8988T (cell line): ENCODE measurements at places on chromosomes 2 and 18.

GRCh38 chr2:30372826-30373225 lies 74.2 kb upstream of the LCLAT1 start:
- no peak for DNase-seq

DNA sequence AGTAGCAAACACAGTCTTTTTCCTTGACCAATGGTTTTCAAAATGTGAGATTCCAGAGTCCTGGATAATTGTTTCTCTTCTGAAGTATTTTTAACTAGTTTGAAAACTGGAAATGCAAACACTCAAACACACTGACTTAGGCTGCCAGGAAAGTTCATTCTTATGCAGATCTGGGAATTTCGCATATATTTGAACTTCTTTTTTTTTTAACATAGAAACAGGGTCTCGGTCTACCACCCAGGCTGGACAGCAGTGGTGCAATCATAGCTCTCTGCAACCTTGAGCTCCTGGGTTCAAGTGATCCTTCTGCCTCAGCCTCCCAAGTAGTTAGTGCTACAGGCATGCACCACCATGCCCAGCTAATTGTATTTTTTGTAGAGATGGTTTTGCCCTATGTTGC lies 79.6 kb downstream of the DYM start:
- no peak for DNase-seq

DNA sequence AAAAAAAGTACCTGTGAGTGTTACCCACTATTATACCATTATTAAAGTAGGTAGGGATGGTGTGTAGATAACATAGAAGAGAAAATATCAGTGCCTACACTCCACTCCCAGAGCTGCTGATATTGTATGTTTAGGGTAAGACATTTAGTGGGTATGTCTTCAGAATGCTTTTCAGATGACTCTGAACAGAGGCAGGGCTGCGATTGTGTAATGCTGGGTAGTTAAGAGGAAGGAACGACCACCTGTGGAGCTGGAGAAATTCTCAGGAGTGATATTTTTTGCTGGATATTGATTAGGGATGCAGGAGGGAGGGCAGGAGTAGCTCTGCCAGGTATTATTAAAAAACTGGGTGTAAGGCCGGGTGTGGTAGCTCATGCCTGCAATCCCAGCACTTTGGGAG lies 2.8 kb downstream of the CNOT11 start:
- no peak for DNase-seq

GRCh38 chr2:190344276-190344827 lies 963 bp downstream of the INPP1 start:
- no peak for DNase-seq

- no peak for DNase-seq
Observed at GRCh38 chr18:29271501-29271900, 1094.6 kb upstream of the CDH2 start.

DNA sequence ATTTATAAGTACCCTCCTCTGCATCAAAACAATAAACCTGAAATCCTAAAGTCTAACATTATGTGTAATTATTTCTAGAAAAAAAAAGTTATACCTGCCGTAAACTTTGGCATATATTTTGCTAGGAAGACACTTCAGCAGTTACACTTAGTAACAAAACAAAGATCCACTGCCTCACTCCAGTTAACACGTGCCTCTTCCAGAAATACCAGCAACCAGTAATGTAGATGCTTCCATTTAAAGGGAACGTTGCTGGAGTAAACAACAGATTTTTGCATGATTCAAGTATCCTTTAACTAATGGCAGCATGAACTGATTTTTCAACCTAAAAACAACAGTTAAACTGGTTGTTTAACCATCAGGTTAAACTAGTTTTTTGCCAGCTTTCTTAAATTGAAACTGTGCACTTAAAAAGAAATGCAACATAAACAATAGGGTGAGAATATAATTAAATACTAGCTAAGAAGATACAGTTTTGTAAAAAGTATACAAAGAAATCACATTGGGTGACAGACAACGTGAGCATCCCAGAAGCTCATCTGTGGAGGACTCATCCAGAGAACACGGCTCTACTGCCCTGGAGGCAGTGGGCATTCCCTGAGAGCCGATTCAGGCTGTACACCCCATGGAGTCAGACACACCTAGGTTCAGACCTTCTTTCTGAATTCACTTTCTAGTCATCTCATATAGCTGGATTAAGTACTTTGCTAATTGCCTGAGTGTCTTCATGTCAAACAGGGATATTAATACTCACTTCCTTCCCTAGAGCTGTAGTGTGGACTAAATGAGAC lies 22.3 kb downstream of the MGAT4A start:
- no peak for DNase-seq

DNA sequence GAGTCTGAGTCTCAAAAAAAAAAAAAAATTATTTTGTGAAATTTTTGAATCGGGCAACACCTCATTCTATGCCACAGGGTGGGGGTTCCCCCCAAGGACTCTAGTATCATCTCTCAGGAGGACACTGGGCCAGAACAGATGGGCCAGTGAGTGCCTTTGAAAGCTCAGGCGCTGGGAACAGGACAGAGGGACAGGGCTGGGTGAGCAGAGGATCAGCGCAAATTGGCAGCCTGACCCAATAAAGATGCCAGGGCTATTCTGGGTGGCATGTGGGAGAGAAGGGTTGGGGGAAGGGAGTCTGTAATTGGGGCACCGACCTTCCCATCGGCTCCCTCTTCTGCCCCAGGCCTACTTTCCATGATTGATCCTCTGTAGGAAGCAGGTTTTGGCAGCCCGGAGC lies 44.0 kb downstream of the KIF3C start:
- no peak for DNase-seq

GRCh38 chr2:85797921-85798320 lies 44.1 kb downstream of the ATOH8 start:
- no peak for DNase-seq

- DNase-seq = no peak
Observed at GRCh38 chr2:171965661-171966060, 34.1 kb upstream of the METAP1D start.

DNA sequence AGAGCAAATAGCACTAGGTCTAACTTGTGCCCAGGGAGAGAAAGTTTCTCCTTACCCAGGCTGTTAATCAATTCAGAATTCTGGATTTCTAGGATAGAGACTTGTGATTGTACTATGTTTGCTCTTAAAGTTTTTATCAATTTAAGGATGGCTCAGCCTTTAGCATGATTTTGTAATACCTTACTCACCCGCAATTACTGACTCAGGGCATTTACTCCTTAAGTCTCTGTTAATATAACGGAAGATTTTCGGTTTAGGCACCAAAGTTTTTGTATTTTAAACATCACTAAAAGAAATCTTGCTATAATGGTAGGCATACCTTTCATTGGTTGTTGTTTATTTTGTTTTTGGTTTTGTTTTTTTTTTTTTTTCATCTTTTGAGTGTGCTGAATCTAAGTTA lies 358.2 kb downstream of the RBM43 start:
- DNase-seq = no peak

- no peak for DNase-seq
Observed at GRCh38 chr2:239376942-239377531, 23.8 kb downstream of the HDAC4 start.
